ENCODE measurements at places on chromosomes 5 and 9. TPM values are rescaled to one million over a fixed set of nuclear protein-coding genes. Genes with fewer than 3 reads are reported as not detected.

HMMR gene
- 74.9 TPM for total RNA-seq

RETREG1 gene
- 0.20 TPM for total RNA-seq

IFNA13 gene
- not detected for total RNA-seq

SH2D3C gene
- 0.89 TPM for total RNA-seq

PPP3R2 gene
- not detected for total RNA-seq

C7 gene
- 0.82 TPM for total RNA-seq

PCDHA5 gene
- not detected for total RNA-seq

KLF9 gene
- total RNA-seq: 11.9 TPM

SLC46A2 gene
- total RNA-seq: not detected

LRRC19 gene
- not detected for total RNA-seq

ADGRD2 gene
- total RNA-seq: not detected

BTNL8 gene
- not detected for total RNA-seq

PCDHA1 gene
- total RNA-seq: not detected

CWC27 gene
- 28.0 TPM for total RNA-seq

Measured in K562 (cell line).